ENCODE measurements at places on chromosomes 3 and 15. TPM values are rescaled to one million over a fixed set of nuclear protein-coding genes. Genes with fewer than 3 reads are reported as not detected.

The ISLR2 gene
- total RNA-seq, result 0.48 TPM

The ADGRG7 gene
- not detected for total RNA-seq

The DUOX1 gene
- 0.80 TPM for total RNA-seq

The TMEM207 gene
- not detected for total RNA-seq

The ESYT3 gene
- total RNA-seq, result 4.2 TPM

The IL5RA gene
- total RNA-seq, result not detected

DNA sequence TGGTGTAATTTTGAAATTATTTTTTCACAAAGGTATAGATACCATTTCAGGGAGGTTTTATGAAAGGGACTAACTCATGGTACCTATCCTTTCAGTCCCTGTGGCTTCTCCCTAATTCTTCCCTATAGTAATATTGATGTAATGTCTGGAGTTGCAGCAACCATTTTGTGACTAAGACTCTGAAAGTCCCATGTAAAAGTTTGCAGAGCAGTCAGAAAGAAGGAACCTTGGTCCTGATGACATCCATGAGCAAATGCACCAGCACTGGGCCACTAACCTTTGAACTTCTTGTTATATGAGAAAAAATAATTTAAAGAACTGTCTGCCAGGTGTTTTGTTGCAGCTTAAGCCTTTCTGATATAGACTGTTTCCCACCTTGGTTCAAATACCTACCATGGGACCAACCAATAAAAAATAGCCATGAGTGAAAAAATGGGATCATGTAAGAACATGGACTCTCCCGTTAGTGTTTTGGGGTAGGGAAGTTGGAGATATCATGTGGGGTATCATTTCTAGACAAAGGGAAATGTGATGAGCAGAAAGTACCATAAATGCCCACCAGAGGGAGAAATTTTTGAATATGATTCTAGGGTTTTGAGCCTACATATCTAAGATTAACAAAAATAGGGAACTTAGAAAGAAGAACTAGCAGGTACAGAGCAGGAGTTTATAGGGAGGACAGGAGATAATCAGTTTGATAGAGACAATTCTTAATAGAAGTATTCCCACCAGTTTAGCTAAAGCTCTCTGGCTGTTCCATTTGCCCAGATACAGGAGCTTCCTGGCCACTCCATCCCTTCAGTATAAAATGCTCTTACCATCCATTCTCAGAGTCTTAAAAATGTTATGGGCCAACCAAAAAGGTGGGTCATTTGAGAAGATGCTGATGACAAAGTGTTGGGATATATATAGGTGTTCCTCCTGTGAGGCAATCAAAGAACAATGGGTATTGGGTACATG lies 3.4 kb upstream of the CPOX start:
- DNase-seq, result no peak

DNA sequence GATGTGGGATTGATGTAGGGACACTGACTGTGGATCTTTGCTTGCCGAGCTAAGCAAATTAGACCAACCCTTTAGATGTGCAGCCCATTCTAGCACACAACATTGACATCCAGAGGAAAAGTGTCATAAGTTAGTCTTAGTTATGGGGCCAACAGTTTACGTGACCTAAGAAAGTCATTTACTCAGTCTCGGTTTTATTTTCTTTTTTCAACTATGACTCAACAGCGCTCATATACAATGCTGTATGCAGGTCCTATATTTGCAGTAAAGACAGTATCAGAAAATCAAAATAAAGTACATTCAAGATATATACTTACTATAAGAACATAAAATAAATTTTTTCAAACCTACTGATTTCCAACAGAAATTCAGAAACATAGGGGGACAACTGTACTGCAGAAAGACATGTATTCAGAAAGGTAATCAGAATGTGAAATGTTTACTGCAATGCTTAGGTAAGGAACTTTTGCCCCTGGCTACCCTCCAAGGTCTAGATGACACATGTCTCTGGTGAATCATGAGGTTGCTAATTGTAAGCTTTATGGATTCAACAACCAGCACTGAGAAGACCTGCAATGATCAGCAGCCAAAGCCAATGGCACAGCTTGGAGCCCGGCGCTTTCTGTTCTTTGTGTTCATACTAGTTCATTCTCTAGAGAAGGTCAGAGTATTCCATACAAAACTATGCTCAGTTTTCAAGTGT lies 317.5 kb upstream of the CNTN6 start:
- DNase-seq, result no peak

- DNase-seq, result no peak
These were observed 176.6 kb downstream of the XXYLT1 start for GRCh38 chr3:195094191-195094921.

GRCh38 chr3:178001670-178002101 lies 534.5 kb upstream of the KCNMB2 start:
- DNase-seq, result no peak

- no peak for DNase-seq
These were observed 161.8 kb downstream of the EDEM1 start for GRCh38 chr3:5349343-5349742.

DNA sequence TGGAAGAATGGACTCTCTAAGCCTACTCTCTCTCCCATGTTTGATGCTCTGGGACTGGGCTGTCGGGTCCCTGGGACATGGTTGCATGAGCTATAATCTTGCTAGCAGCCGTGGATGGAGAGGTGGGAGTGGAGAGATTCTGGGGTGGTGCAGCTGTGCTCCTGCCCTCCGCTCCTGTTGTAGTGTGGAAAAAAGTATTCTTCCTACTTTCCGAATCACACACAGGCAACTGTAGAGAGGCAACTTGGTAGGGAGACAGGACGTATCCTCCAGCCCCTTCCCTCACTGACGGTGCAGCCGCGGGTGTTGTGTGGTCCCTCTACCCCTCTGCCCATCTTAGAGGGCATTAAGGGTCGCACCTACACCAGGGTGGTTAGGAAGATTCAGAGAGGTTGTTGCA lies 281.4 kb upstream of the TLE3 start:
- DNase-seq, result peak; percentile 8

- no peak for DNase-seq
These were observed 91.7 kb downstream of the APBA2 start for GRCh38 chr15:28977377-28978010.

GRCh38 chr15:40163657-40164416 lies 3.0 kb downstream of the BUB1B start:
- DNase-seq, result no peak

GRCh38 chr3:11014752-11015151 lies 22.2 kb downstream of the SLC6A1 start:
- no peak for DNase-seq

DNA sequence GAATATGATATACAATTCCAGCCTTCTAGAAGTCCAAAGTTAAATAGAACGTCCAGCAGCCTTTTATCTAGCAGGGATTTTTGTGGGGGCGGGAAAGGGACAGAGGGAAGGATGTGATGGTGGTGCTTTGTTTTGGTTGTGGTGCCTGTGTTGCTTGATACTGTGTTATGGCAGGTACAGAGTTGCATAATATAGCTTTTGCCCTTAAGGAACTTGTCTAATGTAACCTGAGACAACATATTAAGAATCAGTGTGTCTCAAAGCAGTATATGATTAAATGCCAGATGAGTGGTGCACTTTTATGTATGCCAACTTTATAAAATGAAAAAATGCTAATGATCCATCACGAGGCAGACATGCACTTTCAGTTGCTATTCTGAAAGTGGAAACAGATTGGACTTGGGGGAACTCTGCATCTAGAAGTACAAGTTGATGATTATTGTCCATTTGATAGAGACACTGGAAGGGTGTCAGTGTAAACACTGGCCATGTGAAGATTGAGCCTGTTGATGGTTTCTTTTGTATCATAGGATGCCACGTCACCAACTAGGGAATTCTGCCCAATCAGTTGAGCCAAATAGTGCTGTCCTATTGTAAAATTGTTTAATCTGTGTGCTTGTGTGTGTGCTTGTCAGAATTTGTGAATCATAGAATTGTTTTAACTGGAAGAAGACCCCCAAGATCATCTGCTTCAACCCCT lies 23.0 kb downstream of the NEO1 start:
- DNase-seq, result no peak

GRCh38 chr15:33104212-33104611 lies 90.3 kb downstream of the FMN1 start:
- DNase-seq, result no peak

DNA sequence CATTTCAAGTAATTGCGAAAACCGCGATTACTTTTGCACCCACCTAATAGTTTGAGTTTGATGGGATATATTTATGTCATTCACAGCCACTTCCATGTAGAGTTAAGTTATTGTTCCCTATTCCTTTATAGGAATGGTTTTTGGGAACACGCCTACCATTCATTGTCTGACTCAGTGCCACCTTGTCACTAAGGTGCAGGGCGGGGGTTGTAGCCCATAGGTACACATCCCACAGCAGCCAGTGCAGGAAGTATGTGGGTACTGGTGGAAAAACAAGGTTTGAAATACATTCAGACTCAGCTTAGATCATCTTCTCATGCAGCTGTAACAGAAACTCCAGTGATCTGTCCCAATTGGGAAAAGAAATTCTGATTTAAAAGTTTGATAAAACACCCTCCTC lies 48.2 kb upstream of the CFAP161 start:
- DNase-seq, result no peak

DNA sequence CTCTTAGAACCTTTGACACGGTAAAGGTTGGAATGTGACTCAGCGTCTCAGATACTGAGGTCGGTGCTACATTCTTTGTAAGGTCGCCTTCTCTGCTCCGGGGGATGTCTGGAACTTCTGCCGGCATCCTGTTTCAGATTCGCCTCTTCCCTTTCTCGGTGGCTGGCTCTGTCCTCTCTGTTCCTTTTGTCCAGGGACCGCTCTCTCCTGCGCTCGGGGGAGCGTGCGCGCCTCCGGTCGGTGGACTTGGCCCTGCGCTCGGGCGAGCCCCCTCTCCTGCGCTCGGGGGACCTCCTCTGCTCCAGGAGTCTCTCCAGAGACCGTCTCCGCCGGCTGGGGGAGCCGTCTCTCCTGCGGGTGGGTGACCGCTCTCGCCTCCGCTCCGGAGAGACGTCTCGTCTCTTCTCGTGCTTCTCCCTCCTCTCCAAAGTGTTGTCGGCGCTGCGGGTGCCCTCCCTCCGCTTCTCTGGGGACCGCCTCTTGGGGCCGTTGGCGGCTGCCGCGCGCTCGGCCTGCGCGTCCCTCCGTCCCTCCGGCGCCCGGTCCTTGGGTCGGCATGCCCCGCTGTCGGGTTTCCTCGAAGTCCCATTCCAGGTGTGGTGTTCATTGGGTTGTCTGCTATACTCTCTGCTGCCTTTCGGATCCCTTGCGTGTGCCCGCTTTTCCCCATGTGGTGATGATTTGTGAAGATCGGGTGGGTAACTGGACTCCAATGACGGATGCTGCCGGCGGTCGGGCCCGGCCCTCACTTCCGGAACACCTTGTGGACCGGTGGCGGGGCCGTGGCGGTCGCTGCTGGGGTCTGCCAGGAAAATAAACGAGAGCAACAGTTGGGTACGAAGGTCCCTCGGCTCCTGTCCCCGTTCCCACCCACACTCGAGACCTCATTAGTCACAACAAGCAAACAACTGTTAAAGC lies 668.8 kb upstream of the ADAMTS9 start:
- no peak for DNase-seq

- DNase-seq, result no peak
These were observed 93.1 kb downstream of the FRMD5 start for GRCh38 chr15:44101944-44102343.

DNA sequence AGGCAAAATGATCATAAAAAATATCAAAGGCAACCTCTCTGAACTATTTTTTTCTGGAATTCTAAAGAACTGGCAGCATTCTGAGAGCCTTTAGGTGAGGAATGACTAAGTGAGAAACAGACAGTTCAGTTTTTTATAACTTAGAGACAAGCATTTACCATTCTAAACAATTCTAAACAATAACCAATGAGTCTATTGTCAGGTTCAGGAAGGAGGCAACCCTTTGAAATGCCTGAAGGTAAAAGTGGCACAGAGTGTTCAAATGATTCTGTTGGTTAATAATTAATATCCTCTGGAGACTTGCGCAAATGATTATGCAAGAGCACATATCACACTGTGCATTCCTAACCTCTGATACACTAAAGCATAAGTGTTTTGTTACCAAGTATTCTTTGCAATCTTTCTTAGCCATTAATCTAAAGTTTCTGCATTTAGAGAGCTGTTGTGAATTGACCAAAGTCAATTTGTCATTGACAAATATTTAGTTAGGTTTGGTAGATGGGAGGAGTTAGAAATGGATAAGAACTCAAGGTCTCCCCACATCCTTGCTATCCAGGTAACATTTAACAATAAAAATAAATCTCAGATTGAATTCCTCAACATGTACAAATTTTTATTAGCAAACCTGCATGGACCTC lies 9.2 kb upstream of the TGFBR2 start:
- DNase-seq, result peak; percentile 39

DNA sequence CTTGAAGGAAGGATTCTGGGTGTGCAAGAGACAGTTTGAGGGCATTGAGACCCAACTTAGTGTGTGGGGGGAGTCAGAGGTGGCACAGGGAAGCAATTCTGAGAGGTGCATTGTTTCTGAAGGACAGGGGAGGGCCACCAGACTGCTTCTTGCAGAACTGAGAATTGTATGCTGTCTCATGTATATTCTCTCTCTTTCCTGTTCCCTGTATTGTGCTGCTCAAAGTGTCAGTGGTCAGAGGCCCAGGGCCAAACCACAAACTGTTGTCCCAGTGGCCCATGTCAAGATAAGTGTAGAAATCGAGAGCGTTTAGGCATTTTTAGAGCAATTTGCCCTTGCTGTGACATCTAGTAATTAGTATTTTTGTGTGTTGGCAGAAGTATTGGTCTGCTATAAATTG lies 567.1 kb downstream of the EDEM1 start:
- DNase-seq, result no peak

- DNase-seq, result no peak
These were observed 326.5 kb downstream of the CGGBP1 start for GRCh38 chr3:87732294-87732693.

GRCh38 chr3:69149586-69149985 lies 27.2 kb upstream of the LMOD3 start:
- no peak for DNase-seq

DNA sequence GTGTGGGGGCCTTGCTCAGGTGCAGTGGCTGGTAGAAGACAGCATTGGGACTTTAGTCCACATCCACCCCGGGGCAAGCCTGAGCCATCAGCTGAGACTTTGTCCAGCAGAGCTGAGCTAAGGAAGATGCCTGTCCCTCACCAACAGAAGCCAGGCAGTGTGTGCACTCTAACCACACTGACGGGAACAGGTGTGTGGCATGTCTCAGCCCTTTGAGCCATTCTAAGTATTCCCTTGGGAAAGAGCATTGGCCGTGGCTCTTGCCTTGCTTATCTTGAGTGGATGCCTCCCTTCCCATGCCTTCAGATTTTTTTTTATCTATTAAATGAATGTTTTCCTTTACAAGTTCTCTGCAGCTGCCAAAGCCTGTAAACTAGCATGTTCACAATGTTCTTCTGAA lies 3.5 kb downstream of the GABRA5 start:
- DNase-seq, result no peak

GRCh38 chr15:70235347-70235746 lies 137.6 kb upstream of the TLE3 start:
- no peak for DNase-seq

DNA sequence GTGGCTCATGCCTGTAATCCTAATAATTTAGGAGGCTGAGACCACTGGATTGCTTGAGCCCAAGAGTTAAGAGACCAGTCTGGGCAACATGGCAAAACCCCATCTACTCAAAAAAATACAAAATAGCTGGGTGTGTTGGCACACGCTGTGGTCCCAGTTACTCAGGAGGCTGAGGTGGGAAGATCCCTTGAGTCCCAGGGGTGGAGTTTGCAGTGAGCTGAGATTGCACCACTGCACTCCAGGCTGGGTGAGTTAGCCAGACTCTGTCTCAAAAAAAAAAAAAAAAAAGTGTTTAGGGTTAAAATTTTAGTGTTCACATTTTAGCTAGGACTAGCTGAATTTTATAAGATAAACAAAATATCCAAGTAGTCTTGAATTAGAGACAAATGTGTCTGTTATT lies 1340.1 kb upstream of the EPHA6 start:
- no peak for DNase-seq

- no peak for DNase-seq
These were observed 60.0 kb downstream of the AKAP13 start for GRCh38 chr15:85440451-85440850.

Measured in breast epithelium (tissue), 4 donors.